ENCODE measurements at places on chromosomes 2 and 18.

DNA sequence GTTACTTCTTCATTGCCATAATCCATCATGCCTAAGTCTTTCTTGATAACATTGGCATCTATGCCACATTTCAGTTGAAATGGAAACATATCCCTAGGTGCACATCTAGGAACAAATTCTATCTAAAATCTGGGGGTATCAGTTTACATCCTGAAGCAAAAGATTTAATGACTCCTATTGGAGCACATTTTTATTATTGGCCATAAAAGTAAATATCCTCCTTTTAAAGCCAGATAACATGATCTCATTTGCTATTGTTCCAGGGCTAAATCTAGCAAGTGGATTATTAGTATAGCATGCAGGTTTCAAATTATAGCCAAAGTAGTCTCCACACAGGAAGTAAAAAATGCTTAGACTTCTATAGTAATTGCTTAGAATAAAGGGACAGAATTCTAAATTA is 193.2 kb downstream of the CDH2 start:
- DNase-seq = no peak

- DNase-seq = no peak
Observed at GRCh38 chr2:128765811-128766210, 447.1 kb upstream of the HS6ST1 start.

- DNase-seq = peak; percentile 2
Observed at GRCh38 chr2:204072443-204073324, 136.1 kb downstream of the ICOS start.

DNA sequence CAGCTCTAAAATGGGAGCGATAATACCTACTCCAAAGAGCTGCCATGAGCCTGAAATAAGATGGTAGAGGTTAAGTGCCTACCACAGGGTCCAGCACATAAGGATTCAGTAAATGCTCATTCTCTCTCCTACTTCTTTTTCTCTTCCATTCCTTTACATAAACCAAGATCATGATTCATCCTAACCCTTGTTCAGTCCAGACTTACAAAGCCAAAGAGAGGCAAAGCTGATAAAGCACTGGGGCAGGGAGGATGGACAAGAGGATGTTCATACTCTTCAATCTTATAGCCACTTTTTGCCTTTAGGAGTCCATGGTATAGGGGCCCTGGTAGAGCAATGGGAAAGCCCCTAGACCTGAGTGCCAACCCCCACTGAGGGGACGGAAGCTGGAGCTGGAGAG is 75.6 kb upstream of the PKDCC start:
- no peak for DNase-seq

GRCh38 chr2:240720686-240721595 is 29.3 kb downstream of the AQP12A start:
- no peak for DNase-seq

DNA sequence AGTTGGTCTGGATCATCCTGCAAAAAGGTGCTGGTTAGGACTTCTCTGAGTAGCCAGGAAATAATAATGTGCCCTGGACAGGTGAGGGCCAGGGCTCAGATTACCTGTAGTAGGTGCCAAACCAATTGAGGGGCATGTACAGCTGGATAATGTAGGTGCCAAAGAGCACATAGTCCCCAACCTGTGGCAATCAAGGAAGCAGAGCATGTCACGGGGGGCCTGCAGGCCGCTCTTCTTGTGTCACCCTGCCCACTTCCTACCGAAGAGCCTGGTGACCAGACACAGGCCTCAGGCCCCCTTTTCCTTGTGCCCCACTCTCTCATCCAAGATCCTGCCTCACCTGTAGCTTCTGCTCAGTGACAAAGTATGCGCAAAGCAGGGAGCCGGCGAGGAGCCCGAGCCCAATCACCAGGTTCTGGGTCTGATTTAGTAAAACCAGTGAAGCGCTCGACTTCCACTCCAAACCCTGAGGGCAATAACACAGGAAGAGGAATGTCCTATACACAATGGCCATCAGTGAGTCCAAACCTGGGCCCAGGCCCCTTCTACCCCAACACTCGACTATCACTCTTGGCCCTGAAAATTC is 5.2 kb downstream of the ABCB6 start:
- no peak for DNase-seq

DNA sequence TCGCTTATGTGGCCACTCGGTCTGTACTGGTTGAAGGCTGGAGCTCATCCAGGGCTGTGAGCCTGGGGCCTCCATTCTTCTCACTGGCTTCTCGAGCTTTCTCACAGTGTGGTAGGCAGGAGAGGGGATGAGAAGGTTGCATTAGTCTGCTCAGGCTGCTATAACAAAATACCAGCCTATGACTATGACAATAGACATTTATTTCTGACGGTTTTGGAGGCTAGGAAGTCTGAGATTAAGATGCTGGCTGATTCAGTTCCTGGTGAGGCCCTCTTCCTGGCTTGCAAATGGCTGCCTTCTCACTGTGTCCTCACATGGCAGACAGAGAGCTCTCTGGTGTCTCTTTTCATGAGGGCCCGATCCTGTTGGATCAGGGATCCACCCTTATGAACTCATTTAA is 6.2 kb upstream of the STK25 start:
- no peak for DNase-seq

DNA sequence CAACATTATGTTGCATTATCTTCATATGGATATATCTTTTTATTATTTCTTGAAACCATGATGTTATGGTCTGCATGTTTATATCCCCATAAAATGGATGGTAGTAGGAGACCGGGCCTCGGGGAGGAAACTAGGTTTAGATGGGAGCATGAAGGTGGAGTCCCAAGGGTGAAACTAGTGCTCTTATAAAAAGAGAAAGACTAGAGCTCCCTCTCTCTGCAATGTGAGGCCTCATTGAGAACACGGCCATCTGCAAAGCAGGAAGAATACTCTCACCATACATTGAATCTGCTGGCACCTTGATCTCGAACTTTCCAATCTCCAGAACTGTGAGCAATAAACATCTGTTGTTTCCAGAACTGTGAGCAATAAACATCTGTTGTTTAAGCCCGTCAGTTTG is 64.0 kb downstream of the NXPH2 start:
- DNase-seq = no peak

GRCh38 chr18:55300421-55300935 is 287.5 kb downstream of the TCF4 start:
- DNase-seq = no peak

- no peak for DNase-seq
Observed at GRCh38 chr2:238489431-238489830, 62.7 kb downstream of the ASB1 start.

DNA sequence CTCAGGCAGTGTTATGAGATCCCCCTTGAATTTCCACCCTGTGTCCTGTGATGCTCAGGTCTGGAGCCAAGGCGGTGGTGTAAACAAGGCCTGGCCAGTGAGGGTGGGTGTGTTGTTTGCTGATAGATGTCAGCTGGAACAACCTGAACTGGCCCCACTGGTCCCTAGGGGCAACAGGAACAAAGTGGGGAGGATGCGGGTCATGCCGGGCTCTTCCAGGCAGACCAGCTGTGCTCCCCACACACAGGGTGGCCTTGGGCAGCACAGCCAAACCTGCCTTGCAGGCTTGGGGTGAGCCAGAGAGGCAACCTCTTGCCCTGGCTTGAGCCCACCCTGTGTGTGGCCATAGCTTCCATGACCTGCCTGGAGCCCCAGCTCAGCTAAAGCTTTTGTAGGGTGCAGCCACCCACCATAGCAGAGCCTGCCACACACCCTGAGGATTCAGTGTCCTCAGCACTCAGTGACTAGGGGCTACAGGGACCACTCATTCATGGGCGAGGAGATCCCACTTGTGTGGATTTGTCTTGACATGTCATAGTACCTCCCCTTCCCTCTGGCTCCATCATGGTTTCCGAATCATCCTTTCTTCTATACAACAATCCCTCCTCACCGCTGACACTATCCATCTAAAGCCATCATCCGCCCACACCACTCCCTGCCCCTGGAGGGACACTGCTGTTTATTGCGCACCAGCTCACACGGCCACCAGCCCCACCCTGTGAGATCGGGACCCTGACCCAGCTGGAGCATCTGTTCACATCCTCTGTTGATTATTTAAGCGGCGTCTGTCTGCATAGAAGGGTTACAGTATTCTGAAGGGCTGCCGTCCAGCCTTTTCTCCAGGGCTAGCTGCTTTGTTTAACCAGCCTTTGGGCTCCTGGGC is 268.8 kb downstream of the CYP26B1 start:
- no peak for DNase-seq

All from cardiac fibroblast (primary cell).